ENCODE measurements at places on chromosomes 2 and 18.

DNA sequence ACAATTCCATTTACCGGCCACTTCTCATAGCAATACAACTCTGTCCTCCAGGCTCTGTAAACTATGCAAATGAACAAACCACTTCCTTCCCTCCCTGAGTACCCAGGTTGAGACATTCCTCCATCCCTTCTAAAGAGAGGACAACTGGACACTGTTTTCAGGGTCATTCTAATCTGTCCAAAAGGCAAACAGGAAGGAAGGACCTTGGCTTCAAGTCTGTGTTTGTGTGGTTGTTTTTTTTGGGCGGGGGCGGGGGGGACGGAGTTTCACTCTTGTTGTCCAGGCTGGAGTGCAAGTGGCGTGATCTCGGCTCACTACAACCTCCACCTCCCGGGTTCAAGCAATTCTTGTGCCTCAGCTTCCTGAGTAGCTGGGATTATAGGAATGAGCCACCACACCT is 3.3 kb downstream of the TFCP2L1 start:
- DNase-seq = no peak

GRCh38 chr2:152050341-152050740 is 48.5 kb downstream of the CACNB4 start:
- DNase-seq = no peak

- no peak for DNase-seq
Measured at GRCh38 chr18:9356976-9357375, 22.4 kb downstream of the TWSG1 start.

- no peak for DNase-seq
Measured at GRCh38 chr2:3180082-3180908, 197.3 kb downstream of the EIPR1 start.

GRCh38 chr2:52070665-52071064 is 1038.7 kb upstream of the NRXN1 start:
- no peak for DNase-seq

GRCh38 chr2:127715778-127716449 is 14.6 kb downstream of the SFT2D3 start:
- DNase-seq = no peak

DNA sequence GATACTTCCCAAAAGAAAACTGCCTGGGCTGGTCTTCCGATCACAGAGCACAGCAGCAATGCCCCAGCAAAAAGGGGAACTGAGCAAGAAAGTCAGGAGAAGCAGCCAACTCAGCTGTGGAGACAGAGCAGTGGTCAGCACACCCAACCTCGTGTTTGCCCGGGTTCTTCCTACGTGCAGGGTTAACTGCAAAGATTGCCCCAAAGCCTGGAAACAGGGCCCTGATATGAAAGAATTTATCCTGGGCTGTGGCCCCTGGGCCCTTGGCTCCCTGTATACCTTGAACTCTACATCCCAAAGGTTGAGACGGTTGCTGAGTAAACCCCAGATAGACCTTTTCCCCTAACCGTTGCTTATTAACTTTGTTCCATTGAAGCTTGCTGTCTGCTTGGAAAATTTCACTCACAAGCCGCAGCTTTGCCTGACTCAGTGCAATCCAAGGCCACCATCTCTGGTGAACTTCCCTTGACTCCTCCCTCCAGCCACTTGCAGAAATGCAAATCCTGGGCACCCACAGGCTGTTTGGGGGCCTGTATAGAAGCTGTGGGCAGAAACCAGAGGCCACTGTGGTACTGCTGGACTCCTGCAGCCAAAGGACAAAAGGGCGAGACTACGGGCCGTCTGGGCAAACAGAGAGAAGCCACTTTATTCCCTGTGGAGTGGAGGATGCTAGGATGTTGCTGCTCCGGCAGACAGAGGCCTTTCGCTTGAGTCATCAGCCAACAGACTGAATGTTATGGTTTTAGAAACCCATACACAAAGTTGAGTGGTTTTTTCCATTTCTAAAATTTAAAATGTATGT is 18.2 kb downstream of the NRP2 start:
- no peak for DNase-seq

DNA sequence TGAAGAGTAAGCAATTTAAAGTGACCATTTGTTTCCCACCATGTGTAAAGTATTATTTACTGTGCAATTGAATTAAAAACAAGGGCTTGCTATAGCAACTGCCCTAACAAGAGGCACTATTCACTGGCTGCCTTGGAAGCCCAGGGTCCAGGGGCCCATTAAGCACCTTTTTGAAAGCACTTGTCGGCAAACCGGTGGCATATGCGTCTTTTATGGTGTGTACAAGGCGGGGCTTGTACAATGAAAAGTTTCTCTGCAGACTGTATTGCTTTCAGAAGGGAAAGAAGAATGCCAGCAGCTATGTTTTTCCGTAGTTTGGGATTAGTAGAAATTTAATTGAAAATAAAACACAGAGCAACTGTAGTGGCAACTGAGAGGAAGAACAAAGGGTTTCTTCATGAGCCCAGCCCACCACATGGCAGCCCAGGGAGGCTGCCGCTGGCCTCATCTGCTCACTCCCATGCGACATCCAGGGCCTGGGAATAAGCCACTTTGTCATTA is 279.5 kb upstream of the PARD3B start:
- no peak for DNase-seq

DNA sequence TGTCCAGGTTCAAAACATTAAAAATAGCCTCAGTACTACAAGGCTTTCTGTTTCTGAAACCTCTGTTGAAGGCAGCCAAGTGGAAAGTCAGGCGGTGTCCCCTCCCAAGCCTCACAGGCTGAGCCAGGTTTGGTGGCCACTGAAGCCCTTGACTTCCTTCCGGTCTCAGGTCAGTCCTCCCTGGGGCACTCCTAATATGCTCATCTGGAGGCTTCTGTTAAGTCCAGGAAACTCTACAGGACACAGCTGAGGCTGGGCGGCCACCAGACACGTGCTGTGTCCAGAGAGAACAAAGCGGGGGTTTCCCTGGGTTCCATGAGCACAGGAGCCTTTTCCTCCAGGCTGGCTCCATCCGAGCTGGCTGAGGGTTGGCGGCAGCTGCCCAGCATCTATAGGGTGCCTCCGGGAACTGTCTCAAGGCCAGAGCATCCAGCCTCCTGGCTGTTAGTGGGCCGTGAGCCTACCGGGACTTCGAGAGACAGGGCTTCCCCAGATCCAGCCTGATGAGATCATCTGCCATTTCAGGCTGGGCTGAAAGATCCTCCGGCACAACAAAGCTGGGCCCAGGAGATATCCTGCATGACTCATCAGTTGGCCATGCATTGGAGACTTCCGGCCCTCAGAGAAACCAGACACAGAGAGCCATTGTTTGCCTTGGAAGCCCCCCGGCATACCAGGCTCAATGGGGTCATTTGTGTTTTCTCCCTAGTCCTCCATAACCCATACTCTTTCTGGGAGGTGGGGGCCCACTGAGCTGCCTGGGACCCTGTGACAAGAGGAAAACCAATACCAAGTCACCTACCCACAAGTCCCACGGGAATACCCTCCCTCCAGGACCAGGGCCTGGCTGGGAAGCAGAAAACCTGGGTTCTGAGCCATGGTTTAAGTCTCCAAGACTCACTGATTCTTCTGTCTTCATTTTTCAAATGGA is 71.7 kb downstream of the HS1BP3 start:
- no peak for DNase-seq

DNA sequence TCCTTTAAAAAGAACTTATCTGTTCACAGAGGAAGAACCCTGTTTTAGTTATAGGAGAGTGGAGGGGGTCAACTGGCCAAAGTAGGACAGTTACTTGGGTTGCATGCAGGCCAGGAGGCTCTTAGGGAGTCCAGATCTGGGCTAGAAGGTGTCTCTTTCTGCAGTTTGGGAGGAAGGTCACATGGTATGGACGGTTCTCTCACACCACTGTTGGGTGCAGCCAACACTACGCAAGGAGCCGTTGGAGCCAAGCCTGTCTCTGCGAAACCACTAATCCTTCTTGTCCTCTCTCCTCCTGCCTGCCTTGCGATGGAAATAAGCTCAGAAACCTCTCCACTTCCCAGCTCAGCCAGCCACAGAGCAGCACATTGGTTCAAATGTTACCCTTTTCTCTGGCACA is 105.9 kb upstream of the TGFA start:
- DNase-seq = no peak

- peak; percentile 5 for DNase-seq
Measured at GRCh38 chr2:69724540-69725159, 17.3 kb upstream of the ANXA4 start.

- no peak for DNase-seq
Measured at GRCh38 chr2:43184339-43184895, 42.0 kb downstream of the ZFP36L2 start.

GRCh38 chr2:172208791-172209325 is 106.2 kb upstream of the DLX2 start:
- DNase-seq = no peak

DNA sequence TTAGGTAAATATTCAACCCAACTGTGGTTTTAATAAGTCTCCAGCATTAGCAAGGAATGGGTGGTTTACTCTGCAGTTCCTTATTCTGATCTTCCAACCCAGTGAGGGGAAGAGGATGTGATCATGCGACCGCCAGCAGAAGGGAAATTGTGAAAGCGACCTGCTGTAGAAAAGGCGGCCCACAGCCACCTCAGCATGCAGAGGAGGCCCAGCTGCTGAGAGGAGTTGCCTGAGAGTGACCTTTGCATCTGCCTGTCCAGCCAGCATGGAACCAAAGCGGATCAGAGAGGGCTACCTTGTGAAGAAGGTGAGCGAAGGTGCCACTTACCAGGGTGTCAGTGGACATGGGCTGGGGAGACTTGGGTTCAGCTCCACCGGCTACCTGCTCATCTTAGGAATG is at the start of gene PLEK:
TSS of gene PLEK (plus strand) at position 196 of the 400 bp plus-strand sequence. CDS start at position 266, 70 bp downstream.
- no peak for DNase-seq

GRCh38 chr18:6521803-6522418 is 107.2 kb upstream of the L3MBTL4 start:
- no peak for DNase-seq

DNA sequence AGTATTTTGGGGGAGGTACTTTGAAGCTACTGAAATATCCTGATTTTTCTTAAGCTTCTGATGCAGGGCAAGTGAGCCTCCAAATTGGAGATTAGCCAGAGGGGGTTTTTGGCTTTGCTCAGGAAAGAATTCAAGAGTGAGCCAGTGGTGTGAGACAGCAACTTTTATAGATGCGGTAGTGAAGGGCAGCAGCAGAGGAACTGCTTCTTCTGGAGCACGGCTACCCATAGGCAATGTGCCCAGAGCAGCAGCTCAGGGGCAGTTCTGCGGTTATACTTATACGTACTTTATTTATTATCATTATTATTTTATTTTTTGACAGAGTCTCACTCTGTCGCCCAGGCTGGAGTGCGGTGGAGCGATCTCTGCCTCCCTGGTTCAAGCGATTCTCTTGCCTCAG is 19.8 kb upstream of the NT5DC4 start:
- DNase-seq = no peak

DNA sequence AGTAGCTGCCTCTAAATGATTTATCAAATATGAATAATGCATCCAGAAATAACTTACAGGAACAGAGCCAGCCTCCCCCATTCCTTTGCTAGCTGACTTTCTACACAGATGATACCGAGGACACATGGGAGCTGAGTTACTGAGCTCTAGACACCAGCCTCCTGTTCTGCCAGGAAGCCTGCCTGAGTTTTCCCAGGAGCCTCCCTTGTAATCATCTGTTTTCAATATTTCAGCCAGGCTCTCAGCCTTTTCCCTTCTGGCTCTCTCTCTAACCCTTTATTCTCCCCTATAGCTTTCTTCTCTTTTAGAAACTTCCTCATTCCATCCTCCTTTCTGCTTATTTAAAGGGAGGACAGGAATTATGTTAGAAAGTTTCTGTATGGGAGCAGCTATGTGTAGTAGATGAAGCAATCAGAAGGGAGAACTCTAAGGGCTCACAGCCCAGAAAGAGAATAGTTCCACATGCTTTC is 911.6 kb downstream of the TDRD15 start:
- DNase-seq = no peak

DNA sequence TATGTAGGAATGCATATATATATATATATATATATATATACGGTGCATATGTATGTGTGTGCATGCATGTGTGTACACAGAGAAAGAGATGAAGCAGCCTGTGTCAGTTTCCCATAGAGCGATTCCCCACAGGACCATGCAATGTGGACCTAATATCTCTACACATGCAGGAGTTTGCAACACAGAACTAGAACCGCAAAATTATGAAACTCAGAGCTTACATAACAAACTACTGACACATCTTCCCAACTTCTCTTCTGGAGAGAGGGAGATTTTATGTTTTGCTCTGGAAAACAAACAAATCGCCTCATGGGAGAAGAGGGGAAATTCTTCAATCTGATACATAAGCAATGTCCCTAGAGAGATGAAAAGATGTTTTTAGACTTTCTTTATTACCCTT is 377.2 kb downstream of the LRATD1 start:
- no peak for DNase-seq

- DNase-seq = no peak
Measured at GRCh38 chr2:56271275-56271674, 87.5 kb downstream of the CCDC85A start.

DNA sequence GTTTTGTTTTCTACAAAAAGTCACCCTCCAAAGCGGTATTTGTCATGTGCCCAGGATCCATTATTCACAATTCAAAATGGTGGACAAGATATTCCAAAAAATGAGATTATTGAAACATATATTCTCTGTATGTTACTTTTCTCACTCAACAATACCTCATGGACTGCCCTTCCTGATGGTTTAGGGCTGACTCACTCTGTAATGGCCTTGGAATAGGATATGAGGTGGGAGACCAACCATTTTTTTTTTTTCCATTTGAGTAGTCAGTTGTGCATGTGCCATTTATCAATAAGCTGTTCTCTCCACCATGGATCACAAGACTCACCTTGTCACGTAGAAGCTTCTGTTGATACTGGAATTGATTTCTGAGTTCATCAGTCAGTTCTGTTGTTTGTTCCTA is 64.5 kb downstream of the LYPD6 start:
- no peak for DNase-seq

DNA sequence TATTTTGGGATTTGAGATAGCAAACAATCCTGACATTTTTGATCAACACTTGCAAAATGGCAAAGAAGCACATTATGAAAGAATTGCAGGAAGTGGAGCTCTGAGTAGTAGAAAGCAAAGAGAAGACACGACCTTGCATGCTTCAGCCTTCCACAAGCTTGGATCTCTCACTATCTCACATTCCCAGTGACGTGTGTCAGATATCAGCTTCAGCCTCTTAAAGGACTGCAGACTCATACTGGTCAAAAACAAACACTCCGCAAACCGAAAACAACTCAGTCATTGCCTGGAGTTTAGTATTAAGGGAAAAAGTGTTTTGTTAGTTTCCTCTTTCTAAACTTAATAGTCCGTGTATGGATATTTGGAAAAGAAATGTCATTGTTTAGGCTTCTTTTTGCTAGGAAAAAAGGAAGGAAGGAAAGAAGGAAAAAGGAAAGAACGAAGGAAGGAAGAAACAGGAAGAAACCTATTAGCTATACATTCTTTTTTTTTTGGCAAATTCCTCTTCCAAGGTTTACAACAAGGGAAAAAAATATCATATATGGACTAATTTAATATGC is 32.6 kb upstream of the SLC40A1 start:
- no peak for DNase-seq

Measured in esophagus squamous epithelium (tissue), 5 donors.